ENCODE measurements at places on chromosomes 6 and 20.
A peak's percentile ranks its signal among the peaks of the same experiment; 100 is the strongest.

DNA sequence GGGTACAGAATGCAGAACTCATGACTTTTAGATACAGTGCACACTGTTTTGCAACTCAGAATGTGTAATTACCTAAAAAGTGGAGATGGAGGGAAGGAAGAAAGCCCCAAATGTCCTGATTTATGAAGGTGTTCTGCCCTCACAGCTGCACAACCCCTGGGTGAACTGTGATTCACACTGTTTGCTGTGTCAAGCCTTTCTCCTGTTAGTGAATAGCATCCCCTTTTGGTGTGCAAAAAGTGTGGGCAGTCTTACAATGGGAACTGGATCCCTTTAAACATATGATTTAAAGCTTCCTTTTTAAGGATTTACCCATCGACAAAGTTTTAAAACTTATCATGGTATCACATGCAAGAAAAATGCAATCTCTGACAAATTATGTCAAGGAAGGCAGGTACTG, 633.4 kb upstream of the EPHA7 start:
- no peak for DNase-seq

GRCh38 chr20:61253640-61254511, 1.8 kb downstream of the CDH4 start:
- no peak for DNase-seq

DNA sequence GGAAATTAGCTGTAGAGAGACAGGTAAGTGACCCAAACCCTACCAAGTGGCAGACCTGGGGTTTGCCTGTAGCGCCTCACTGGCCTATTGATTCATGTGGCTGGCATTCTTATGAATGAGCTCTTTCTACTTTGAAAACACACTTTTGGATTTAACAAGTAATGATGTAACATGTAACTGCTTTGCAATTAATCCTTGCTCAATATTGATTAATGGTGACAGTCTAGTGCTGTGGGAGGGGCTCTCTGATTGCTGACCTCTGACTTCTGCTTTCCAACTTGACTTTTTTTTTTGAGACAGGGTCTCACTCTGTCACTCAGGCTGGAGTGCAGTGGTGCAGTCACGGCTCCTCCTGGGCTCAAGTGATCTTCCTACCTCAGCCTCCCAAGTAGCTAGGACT, 82.7 kb downstream of the TIAM2 start:
- DNase-seq = no peak

DNA sequence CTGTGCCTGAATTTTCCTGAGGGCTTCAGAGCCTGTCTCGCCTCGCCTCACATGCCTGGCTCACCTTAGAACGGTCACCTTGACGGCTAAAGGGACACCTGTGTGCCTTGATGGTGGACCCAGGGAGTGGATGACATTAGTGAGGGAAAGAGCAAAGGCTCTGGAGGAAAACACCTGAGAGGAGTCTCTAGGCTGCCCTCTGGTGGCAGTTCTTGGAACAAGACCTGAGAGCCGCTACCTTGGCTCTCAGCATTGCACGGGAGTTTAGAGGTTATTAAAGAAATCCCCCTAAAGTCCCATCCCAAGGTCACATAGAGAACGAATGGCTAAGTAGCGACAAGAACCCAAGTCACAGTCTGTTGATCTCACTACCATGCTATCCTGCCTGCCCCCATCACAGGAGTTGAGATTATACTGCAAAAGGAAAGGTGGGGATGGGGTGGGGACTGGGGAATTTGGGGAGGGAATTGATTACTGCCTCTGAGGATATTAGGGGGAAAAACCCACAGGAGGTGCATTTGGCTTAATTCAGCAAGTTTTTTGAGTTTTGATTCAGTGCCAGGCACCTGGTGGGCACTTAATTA, 7.9 kb upstream of the CDSN start:
- DNase-seq = peak; percentile 54

DNA sequence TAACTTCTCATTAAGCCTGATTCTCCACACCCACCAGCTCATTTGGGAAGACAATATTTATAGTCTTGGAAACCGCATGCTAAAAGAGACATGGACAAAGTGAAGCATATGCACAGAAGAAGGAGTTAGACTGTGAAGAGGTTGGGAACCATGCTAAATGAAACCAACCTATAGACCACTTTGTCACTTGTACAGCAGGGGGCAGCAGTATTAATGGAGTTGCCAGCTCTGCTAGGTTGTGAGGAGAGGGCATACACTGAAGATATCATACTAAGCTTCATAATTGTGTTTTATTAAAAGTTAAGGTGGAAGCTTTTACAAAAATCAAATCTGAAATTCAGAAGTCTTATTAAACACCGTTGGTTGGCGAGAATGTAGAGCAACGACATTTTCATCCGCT, 38.3 kb upstream of the HMGCLL1 start:
- DNase-seq = no peak

- DNase-seq = no peak
These were observed 32.5 kb downstream of the TBX18 start for GRCh38 chr6:84731901-84732300.

DNA sequence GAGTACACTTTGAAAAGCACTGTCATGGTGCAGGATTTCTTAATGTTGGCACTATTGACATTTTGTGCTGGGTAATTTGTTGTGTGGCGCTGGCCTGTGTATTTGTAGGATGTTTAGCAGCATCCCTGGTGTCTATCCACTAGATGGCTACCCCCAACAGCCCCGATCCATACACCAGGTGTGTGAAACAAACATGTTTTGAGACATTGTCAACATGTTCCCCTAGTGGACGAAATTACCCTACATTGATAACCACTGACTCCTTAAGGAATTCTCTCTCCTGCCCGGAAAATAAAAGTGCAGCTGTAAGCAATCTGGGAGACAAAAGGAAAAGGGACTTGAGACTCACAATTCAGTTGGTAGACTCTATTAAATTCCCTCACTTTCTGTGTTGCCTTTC, 52.6 kb upstream of the TMEM200A start:
- DNase-seq = no peak

DNA sequence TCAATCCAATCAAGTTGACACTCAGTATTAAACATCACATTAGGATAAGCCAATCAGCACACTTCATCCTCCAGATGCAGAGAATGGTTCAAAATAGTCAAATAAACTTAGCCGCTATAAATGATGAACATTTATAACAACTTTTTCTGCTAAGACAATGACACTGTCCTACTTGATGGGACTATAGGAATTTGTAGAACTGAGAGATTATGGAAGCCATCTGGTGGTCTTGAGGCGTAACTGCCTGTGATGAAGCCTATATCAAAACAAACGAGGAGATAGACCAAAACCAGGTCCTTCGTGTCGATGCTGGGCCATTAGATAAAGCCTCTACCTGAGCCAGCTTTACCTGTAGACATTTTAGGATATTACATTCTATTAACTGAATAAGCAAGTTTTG, 631.1 kb downstream of the COL12A1 start:
- no peak for DNase-seq

GRCh38 chr6:13729891-13730290, 18.3 kb upstream of the RANBP9 start:
- DNase-seq = no peak

DNA sequence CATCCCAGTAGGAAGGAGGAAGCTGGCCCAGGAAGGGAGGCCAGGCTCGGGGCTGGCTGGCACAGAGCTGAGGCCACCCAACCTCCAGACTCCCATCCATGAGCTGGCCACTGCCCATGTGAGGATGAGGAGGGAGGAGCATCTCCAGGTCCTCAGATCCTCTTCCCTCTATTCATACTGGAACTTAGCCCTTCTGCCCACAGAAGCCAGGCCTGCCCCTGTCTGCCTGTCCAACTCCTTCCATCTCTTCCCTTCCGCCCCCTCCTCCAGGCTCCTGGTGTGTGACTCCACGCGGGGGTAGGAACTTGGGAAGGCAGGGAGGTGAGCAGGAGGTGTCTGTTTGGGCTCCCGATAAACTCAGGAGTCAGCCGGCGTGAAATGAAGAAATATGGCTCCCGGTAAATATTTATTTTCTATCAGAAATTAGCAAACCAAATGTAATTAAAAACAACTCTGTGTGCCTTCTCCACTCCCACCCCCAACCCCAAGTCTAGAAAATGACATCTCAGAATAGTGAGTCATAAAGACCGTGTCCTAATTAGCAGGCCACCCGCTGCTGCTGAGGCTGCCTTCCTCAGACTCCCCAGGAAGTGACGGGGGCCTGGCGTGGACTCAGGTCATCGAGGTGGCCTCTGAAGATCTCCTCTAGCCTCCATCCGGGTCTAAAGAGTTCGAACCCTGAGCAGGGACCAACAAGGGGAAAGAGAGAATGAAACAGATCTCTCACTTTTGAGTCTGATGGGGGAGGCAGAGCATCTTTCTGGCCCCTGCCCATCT, 81.9 kb downstream of the MDGA1 start:
- no peak for DNase-seq

DNA sequence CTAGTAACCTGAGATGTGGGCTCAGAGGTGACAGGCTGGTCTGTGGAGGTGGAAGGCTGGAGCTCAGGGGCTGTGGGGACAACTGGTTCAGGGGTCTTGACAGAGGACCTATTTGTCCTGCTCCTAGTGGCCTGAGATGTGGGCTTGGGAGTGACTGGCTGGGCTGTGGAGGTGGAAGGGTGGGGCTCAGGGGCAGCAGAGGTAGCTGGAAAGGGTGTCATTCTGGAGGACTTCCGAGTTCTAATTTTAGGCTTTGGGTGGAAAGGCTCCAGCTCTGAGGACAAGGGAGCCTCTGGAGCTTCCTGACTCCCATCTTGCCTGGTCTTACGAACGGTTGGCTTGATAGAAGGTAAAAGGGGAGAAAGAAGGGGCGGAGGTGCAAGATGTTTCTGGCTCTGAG, 11.5 kb downstream of the MDC1 start:
- no peak for DNase-seq

GRCh38 chr20:22920898-22921297, 114.2 kb upstream of the SSTR4 start:
- DNase-seq = no peak

- no peak for DNase-seq
These were observed 59.9 kb downstream of the REV3L start for GRCh38 chr6:111423055-111423633.

DNA sequence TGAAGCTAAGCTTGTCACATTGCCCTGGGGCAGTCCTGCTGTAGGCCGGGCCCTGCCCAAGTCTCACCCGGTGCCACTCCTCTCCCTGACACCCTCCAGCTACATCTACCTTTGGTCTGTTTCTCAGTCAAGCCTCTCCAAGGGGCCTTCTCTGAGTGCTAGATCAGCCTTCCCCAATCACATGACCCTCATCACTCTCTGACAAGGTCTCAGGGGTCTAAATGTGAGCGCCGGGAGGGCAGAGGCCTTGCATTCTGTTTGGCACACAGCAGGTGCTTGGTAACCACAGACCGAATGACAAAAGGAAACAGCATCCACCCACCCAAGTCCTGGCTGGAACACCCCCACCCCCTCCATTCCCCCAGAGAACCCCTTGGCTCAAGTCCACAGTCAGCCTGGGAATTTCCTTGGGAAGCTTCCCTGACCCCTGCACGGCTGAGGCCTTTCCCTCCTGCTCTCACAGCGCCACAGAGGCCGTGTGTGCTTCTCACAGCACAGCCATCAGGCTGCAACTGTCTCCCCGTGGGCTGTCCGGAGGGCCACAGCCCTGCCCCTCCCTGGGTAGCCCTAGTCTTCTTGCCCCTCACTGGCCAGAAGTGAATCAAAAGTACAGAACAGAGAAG, 32.9 kb downstream of the PKIG start:
- no peak for DNase-seq

- no peak for DNase-seq
These were observed 62.6 kb downstream of the BANF2 start for GRCh38 chr20:17762243-17762872.

DNA sequence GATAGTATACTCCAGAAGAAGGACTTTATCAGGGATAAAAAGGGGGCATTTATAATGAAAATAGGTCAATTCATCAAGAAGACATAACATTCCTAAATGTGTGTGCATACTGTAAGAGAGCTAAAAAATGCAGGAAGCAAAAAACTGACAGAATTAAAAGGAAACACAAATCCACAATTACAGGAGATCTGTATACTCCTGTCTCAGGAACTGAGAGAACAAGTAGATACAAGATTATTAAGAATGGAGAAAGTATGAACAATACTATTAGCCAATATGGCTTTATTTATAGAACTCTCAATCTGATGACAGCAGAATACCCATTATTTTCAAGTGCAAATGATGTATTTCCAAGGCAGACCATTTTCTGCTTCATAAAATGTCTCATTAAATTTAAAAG, 167.7 kb upstream of the BMP5 start:
- no peak for DNase-seq

DNA sequence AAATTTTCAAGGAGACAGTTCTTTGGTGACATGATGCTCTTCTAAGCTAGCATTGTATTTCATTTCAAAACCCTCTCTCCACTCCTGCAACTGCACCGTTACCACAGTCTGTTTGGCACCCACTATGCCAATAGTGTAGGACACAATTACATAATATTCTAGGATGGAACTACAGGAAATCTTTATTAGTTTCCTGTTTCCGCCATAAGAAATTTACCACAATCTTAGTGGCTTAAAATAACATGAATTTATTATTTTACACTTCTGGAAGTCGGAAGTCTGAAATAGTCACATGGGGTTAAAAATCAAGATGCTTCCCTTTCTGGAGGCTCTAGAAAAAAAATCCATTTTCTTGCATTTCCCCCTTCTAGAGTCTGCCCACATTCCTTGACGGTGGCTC, 733.1 kb downstream of the HDGFL1 start:
- DNase-seq = no peak

DNA sequence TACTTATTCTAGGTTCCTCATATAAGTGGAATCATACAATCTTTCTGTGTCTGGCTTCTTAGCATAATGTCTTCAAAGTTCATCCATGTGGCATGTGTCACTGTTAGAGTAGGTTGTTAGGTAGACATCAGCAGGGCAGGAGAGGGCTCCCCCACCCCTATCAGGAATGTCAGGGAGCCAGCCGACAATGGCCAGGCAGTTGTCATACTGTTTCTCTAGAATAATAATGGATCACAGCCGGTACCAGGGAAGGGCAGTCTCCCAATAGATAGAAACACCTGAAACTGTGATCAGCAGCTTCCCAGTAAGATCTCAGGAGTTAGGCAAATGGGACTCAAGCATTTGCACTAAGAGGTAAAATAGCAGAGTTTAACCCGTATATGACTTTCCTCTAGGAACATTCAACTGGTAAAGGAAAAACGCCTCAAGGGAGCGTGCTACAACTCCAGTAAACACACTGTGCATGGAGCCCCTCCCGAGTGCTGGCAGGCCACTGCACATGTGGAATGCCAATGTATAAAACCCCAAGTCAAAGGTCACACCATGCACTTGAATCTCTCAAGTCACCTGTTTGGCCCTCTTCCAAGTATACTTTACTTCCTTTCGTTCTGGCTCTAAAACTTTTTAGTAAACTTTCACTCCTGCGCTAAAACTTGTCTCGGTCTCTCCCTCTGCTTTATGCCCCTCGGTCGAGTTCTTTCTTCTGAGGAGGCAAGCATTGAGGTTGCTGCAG, 29.8 kb upstream of the SIRT5 start:
- no peak for DNase-seq

DNA sequence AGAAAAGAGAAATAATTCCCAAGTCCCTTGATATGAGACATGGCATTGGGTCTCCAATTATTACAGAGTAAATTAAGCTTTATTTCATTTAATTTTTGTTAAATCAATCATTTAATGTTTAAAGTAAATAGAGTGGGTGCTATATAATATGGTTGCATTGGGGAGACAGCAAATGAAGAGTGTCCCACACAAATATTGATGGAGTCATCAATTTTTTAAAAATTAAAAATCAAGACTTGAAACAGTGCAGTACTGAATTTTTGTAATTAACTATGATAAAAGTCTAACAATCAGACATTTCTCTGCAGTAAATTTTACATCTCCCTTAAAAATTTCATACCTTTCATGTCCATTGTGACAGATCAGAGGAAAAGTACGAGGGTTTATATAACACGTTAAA, 193.9 kb upstream of the ID4 start:
- no peak for DNase-seq
